ENCODE measurements at places on chromosomes 13 and 19. TPM values are rescaled to one million over a fixed set of nuclear protein-coding genes. Genes with fewer than 3 reads are reported as not detected.

HIPK4 gene
- total RNA-seq: 0.34 TPM

ZFP82 gene
- 4.2 TPM for total RNA-seq

PSG6 gene
- not detected for total RNA-seq

TSHZ3 gene
- 8.4 TPM for total RNA-seq

TGFBR3L gene
- not detected for total RNA-seq

SYNE4 gene
- 9.5 TPM for total RNA-seq

KLF12 gene
- total RNA-seq: 3.1 TPM

ICAM4 gene
- 12.6 TPM for total RNA-seq

ZNF541 gene
- 0.30 TPM for total RNA-seq

ZNF132 gene
- 18.9 TPM for total RNA-seq

ANGPTL8 gene
- not detected for total RNA-seq

PRODH2 gene
- not detected for total RNA-seq

DLEU7 gene
- 3.0 TPM for total RNA-seq

SHANK1 gene
- 0.40 TPM for total RNA-seq

CPAMD8 gene
- total RNA-seq: 95.2 TPM

VSTM1 gene
- total RNA-seq: 1.7 TPM

RABAC1 gene
- total RNA-seq: 59.7 TPM

POU2F2 gene
- total RNA-seq: 3.2 TPM

ZNF208 gene
- 2.0 TPM for total RNA-seq

IQCN gene
- 6.3 TPM for total RNA-seq

CYP2A7 gene
- total RNA-seq: 0.59 TPM

MCF2L gene
- 50.2 TPM for total RNA-seq

PABPC3 gene
- total RNA-seq: not detected

COL4A1 gene
- total RNA-seq: 125 TPM

LRRC4B gene
- total RNA-seq: 2.4 TPM

FRY gene
- total RNA-seq: 65.7 TPM

NXNL1 gene
- not detected for total RNA-seq

FCAR gene
- 4.8 TPM for total RNA-seq

QPCTL gene
- total RNA-seq: 7.6 TPM

RDH8 gene
- not detected for total RNA-seq

TUBB4A gene
- total RNA-seq: 1.5 TPM

LIN37 gene
- total RNA-seq: 14.7 TPM

SPRED3 gene
- total RNA-seq: 0.20 TPM

BRSK1 gene
- 1.1 TPM for total RNA-seq

Data from upper lobe of left lung (tissue), 6 donors.